Breast epithelium (tissue), 4 donors: ENCODE measurements at places on chromosomes 12 and 14.

GRCh38 chr12:29650371-29650770 lies 133.4 kb downstream of the TMTC1 start:
- no peak for DNase-seq

GRCh38 chr12:1949771-1950470 lies 31.5 kb upstream of the CACNA2D4 start:
- no peak for DNase-seq

- no peak for DNase-seq
Measured at GRCh38 chr12:52335598-52336262, 14.5 kb upstream of the KRT83 start.

- DNase-seq, result peak; percentile 37
Measured at GRCh38 chr14:104317975-104318557, 179.7 kb downstream of the KIF26A start.

DNA sequence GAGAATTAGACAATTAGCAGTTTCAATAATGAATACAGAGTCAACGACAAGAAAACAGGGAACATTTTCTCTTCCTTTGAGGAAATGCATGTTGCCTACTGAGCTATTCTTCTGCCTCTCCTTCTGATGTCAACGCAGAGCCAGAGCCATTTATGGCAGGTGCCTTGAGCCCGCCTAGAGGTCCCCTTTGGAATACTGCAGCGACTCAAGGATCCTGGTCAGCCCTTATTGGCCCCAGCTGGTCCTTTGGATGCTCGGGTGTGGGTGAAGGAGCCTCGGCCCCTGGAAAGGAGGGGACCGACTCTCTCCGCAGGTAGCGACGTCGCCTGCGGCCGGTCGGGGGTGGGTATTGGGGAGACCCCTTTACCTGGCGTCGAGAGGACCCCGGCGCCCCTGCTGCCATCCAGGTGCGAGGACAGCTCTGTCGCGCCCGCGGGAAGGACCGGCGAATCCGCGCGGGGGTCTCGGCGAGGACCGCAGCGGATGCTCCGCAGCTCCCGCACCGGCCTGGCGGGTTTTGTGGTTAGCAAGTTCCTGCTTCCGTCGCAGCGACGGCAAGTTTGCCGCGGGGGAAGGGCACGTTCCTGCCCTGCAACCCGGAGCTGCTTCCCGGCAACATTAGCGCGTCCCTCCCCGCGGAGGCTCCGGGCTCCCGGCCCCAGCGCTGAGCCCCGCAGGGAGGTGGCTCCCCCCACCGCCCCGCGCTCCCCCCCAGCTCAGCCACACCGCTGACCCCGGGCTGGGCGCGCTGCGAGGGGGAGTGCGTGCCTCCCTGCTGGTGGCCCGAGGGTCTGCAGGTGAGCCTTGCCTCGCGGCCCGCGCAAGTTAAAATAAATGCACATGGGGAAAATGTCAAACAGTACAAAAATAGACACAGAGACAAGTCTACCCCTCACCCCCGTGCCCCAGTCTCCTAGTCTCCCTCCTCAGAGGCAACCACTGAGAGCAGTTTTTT lies at the start of gene MANSC1:
Gene MANSC1, minus strand, starts transcription at position 532 of the 955 bp plus-strand sequence. CDS start 6,928 bp downstream, outside the sequence.
- peak; percentile 67 for DNase-seq

DNA sequence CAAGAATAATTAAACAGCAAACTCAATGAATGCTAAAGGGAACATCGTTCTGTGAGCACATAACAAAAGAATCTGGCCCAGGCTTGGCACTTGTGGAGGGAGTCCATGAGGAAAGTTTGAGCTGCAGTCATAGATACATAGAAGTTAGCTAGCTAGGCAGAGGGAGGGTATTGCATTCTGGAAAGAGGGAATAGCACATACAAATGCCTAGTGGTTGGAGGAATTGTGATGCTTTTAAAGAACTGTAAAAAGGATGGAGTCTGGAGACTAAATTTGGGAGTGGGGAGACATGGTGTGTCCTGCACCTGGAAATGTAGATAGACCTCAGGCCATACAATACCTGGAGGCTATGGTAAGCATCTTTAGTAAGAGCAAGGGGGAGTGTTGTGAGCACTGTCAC lies 24.0 kb downstream of the SLC35E3 start:
- no peak for DNase-seq

DNA sequence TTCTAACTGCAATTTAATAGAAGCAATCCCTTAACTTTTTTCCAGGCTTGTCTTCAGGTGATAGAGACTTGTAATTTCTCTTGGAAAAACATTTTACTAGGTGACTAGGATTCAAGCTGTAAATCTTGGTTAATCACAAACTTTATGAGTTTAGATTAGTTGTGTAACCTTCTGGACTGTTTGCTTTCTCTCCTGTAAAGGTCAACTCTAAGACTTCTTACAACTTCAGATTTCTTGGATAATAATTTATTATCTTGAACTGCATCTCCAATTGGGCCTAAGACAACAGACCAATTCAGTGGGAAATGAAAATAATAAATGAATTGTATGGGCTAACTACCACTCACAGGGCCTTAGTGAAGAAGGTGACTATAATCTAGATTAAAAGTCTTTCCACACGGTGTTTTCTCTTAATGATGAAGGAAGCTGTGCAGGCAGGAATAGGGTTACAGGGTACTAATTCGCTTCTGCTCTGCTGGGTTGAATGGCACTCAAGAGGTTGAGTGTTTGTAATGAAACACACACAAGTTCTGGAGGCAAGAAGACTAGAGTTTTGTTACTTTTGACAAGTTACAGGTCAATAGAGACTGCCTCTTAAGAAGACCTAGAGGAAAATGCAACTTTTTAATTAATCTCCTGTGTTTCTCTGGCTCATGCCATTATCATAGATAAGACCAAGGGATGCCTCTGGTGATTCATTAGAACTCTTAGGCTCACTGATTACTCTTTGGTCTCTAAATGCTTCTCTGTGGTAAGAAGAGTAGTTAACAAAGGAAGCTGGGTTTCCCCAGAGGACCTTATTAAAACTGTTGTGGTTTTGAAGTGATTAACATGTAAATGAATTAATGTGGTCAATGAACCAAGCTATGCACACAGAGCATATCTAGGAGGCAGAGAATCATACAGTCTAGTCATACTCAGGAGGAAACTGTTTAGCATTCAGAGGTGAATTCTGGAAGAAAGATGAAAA lies 30.0 kb upstream of the OR4E1 start:
- DNase-seq, result no peak

DNA sequence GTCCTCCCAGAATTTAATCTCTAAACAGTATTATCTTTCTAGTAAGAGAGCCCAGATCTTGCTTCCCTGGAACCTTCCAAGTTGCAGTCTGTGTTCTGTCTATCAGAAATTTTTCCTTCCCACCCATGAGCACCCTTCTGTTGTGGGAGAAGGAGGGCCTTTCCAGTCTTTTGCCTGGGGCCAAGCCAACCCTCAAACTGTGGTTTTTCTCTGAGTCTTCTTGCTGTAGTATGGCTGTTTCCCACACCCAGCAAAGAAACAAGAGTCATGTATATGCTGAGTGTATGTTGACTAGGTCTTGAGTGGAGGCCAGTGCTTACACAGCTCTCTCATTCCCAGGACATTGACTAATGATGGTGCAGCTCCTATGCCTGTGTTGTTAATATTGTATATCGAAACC lies 104.5 kb downstream of the TGFB3 start:
- no peak for DNase-seq

GRCh38 chr12:15196678-15197505 lies 24.3 kb downstream of the RERG start:
- DNase-seq, result no peak

GRCh38 chr14:33381717-33382116 lies 443.0 kb downstream of the NPAS3 start:
- DNase-seq, result no peak

DNA sequence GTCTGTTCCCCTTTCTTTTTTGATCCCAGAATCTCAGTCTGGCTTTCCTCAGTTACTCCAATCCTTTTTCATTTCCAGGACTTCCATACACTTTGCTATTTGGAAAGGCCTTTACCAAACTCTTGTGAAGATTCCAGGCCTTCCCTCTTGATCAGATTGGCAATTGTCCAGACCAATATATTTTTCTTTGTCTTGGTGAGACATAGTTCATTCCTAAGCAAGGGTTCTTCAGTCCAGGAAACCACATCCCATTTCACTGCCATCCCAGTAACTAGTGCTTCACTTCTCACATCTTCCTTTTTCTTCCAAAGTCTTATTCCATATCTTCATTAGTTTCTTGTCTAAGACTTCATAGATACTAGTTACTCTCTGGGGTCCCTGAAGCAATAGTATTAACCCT lies 2.1 kb upstream of the PTPRQ start:
- DNase-seq, result no peak

GRCh38 chr12:22130671-22131070 lies 84.7 kb downstream of the CMAS start:
- no peak for DNase-seq

GRCh38 chr12:12210983-12211382 lies 55.9 kb downstream of the LRP6 start:
- no peak for DNase-seq
